Liver (tissue), 10 donors: ENCODE measurements at places on chromosomes 1 and 21.

- no peak for DNase-seq
Measured at GRCh38 chr1:192812420-192813209, 3.8 kb downstream of the RGS2 start.

DNA sequence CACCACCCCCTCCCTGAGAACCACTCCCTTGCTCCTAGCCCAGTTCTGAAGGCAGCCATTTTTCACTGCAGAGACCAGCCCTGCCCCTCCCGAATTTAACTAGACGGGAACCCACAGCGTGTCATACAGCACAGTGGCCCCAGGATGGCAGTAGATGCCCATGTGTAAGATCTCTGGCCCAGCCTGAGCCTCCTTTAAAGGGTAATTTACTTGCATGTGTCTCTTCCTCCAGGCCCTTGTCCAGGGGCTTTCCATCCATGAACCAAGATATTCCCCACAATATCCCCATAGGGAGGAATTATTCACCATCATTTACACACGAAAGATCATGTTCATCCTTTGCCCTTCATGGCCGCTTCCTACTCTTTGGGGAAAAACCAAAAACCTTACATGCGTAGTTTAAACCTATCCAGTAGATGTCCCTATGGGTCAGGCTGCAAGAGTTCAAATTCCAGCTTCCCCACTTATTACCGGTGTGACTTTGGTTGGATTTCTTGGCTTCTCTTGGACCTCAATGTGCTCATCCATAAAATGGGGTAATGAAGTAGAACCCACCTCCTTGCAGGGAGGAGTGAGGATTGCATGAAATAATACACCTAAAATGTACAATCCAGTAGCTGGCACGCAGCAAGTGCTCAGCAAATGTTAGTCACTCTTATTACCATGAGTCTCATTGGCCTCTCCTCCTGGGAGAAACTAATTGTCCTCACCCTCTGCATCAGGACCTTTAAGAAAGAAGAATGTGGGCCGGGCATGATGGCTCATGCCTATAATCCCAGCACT is 4.0 kb upstream of the LACTBL1 start:
- peak; percentile 57 for DNase-seq

DNA sequence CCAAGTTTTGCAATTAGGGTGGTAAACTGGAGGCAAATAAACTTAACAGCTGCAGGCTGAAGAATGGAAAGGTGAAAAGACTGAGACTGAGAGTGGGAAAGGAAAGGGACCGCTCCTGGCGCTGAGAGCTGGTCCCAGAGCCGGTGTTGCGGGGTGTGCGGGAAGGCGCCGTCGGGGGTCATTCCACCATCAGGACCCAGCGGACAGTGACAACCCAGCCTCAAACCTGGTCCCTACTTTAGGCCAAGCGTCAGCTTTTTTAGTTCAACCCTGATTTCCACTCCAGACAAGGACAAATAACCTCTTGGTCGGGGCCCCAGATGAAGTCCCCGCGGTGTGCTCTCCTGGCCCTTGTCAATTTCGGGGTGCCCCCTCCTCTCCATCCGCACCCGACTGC is 145.8 kb upstream of the ETS2 start:
- no peak for DNase-seq

DNA sequence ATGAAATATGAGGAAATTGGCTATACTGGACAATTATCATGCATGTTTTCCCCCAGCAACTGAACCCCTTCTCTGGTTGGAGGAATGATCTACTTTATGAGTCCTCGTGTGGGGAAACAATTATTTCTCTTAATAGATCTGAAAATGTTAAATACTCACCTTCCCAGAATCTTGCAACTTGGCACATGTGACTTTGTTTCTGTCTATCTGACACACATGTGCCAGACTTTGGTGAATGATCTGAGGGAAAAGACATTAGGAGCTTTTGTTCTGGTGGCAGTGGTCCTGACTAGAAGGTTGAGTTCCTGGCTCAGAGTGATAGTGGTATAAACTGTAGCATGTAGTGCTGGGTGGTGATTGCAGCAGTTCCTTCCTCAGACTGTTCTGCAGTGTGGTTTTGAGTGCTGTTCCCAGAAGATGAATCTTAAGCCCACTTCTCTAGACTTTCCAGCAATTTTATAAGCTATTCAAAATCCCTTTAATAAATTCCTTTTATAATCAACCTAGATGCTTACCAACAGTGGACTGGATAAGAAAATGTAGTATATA is 59.3 kb upstream of the B3GALNT2 start:
- no peak for DNase-seq

- DNase-seq: no peak
Measured at GRCh38 chr1:235783148-235783776, 83.4 kb downstream of the LYST start.

GRCh38 chr1:115183158-115183557 is 93.9 kb upstream of the TSPAN2 start:
- DNase-seq: peak; percentile 52

DNA sequence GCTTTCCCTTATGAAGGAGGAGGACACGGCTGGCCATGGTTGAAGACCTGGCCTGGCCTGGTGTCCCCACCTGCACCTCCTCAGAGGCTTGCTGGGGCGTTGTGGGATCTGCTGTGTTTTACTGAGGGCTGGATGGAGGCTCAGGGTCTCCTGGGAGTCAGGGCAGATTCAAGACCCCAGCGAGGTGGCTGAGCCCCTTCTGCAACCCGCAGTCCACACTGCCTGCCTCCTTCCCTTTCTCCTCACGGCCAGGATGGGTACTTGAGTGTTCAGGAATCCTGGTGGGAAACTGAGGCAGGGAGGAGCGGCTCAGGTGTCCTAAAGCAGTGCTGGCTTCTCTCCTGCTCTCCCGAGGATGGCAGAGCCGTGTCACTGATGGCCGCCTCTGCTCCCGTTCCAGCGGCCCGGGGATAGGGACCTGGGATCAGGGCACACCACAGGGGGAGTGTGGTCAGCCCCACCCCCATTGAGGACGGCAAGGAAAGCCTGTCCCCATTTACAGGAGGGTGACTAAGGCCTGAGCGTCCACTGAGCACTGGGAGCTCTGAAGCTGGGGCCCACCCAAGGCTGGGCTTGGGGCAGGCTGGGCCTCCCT is 47.5 kb downstream of the TRPM2 start:
- DNase-seq: peak; percentile 22

- DNase-seq: no peak
Measured at GRCh38 chr1:214514032-214514818, 37.2 kb downstream of the PTPN14 start.

GRCh38 chr1:86779308-86780191 is 75.2 kb downstream of the SH3GLB1 start:
- no peak for DNase-seq

GRCh38 chr1:19284881-19285280 is 3.7 kb downstream of the AKR7A3 start:
- no peak for DNase-seq

GRCh38 chr21:43712268-43712942 is 6.5 kb upstream of the PDXK start:
- no peak for DNase-seq

- DNase-seq: no peak
Measured at GRCh38 chr1:180953291-180954004, 40.8 kb downstream of the KIAA1614 start.

- DNase-seq: no peak
Measured at GRCh38 chr1:208216062-208216461, 28.1 kb downstream of the PLXNA2 start.

GRCh38 chr1:116569381-116569670 is 1.5 kb downstream of the CD58 start:
- no peak for DNase-seq
